Stimulated activated naive CD8-positive, alpha-beta T cell treated with anti-CD3 and anti-CD28 coated beads, Interleukin-15, amount 100 ng/mL, for 72 hours (primary cell): ENCODE measurements at places on chromosomes 2 and 18.

DNA sequence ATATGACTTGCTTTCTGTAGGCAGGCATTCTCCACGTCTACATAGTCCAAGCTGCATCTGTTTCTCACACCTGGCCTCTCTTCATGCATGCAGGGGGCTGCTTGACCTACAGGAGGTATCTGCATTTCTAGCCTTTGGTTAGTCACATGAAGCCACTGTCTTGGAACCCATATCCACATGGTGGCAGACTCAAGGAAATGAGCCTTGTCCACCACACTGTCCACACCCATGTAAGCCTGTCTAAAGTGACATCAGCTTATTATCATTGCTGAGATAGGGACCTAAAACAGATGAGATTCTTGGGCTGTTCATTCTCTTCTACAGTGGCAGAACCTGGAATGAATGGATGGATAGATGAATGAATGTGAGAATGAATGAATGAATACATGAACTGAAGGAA is 160.4 kb downstream of the DOCK10 start:
- no peak for DNase-seq

GRCh38 chr2:68333009-68333408 is 13.3 kb upstream of the CNRIP1 start:
- DNase-seq = no peak

DNA sequence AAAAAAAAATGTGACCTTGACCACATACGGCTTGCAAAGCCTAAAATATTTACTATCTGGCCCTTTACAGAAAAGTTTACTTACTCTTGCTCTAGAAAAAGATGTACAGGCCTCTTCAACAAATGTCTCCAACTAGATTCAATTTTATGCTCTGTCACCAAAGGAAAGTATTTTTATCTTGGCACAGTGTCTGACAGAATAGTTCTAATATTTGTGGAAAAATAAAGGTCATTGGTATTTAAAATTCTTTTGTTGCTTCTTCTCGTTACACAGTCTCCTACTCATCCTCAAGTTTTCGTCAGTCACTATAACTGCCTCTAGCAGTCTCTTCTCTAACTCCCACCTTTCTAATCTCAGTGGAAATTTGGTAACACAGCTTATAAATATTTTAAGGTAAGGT is 1.4 kb downstream of the RBKS start:
- no peak for DNase-seq

DNA sequence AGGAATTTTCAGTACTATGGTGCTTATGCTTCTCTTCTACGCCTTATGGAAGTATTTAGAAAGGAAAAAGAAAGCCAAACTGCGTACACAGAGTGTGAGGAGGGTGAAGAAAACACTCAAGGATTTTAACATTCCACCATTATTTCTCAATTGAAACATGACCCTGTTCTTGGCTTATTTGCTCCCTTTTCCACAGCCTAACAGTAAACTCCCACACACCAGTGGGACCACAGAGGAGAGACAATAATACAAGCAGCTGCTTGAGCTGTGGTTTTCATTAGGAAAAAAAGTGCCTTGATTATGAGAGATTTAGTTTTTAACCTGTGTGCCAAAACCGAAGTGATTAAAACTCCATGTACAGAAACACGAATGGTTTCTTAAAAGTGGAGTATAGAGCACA is 134.3 kb downstream of the MEP1B start:
- DNase-seq = no peak

DNA sequence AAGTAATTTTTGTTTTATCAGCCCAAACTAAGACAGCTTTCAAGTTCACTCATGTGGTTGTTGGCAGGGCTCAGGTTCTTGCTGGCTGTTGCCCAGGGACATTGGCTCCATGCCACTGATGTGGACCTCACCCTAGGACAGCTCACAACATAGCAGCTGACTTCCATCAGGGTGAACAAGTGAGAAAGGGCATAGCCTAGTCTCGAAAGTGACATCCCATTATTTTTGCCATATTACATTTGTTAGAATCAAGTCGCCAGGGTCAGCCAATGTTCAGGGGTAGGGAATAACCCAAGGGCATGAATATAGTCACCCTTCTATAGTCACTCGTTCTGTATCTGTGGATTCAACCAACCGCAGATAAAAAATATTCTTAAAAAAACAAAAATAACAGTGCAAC is 10.7 kb upstream of the CWC22 start:
- no peak for DNase-seq

DNA sequence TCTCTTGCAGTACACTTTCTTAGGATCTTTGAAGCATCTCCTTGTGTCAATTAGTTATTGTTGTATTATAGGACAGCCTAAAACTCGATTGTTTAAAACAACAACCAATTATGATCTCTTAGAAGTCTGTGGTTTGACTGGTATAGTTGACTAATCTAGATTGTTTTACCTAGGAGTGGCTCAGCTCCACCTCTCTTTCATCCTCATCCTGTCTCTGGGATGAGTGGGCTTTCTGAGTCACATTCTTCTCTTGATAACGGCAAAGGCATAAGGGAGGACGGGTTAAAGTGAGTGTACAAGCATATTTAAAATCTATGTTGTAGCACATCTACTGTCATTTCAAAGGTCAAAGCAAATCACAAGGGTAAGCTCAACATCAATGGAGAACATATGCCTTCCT is 102.3 kb upstream of the GULP1 start:
- DNase-seq = no peak

DNA sequence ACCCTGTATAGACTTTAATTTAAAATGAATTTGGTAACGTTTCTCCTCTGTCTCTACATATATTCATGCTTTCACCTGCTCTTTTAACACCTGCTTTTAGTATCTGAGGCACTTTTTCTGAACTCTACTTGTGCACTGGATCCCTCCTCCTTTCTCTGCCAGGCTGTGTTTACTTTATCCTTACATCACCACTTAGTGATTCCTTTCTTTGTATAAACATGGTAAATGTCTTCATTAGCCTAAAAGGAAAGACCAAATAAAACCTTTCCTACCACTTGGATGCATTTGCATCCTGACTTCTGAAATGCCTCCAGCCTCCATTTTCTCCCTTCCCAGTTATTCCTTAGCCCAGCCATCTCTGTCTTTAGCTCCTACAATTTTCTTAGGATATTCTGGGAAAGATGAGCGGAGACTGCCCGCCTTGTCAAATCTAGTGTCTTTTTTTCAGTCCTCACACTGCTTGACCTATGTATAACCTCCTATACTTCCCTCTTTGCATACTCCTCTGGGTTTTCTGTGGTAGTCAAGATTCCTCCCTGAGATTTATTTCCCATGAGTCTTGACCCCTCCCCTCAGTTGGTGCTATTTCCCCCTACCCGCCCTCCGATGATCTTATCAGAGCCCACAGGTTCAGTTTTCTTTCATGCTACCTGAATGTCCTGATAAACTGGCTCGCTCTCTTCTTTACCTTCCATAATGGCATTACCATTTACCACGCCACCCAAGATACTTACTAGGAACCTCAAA is 44.8 kb downstream of the REL start:
- no peak for DNase-seq

DNA sequence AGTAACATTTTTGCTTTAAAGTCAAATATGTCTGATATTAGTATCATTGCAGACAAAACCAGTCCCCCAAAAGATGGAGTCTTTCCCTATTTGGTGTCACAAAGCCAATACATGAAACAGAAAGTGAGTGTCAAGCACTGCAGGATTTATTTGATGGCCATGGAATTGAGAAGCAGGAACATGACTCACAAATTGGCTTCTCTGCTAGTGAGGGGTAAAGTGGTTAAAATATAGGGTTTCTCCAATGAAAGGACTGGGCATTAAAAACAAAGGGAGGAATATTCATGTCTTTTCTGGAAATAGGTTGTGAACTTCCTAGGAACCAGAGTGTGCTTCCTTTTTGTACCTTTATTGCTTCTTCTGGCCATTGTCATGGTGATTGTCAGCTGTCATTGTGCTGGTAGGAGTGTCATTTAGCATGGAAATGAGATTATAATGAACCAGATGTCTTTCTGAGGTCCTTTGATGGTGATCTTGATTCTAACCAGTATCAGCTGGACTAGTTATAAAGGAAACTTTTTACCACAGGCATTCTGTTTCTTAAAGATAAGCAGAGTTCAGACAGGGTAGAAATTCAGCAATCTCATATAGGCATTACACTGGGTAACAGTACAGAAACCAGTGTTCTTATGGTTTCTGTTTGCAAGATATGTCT is 4.1 kb downstream of the REG1B start:
- no peak for DNase-seq

- no peak for DNase-seq
Observed at GRCh38 chr2:38268691-38269327, 108.3 kb downstream of the ATL2 start.

DNA sequence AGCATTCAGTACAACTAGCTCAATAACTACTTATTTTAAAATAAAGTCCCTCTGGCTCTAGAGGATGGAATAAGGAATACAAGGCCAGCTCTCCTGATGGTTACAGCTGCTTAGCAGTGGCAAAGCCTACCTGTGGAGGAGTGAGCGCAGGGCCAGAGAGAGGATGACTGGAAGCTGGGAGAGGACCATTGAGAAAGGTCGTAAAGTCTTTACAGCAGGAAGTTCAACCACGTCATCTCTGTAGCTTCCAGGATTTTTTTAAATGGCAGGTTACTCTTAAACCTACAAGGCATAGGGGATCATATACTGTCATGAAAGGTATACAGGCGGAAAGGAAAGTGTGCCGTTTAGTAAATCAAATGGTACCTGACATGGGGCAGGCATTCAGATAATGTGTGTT is 26.3 kb downstream of the ANXA4 start:
- no peak for DNase-seq

- DNase-seq = no peak
Observed at GRCh38 chr18:654601-655000, 2.9 kb upstream of the TYMS start.

DNA sequence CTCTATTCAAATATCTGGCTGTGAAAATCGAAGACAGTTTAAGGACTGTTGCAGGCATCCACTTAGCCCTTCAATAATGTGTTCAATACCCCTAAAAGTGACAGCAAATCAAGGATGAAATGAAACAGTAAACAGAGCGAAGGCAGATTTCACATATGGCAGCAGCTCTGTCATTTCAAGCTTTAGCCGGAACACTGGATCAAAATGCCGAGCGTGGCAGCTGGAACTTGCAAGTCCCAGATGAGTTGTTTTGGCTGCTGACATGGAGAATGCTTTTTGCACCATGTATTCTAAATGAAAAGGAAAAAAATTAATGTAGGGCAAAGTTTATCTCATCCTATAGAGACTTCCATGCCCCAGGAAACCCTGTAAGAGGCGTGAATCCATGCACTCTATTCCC is 18.0 kb downstream of the LRRC30 start:
- no peak for DNase-seq

- peak; percentile 45 for DNase-seq
Observed at GRCh38 chr18:75210274-75211001, at the start of gene TSHZ1. Gene TSHZ1 (plus strand): TSS chr18:75210797. CDS start chr18:75211877, 1,080 bp downstream.

DNA sequence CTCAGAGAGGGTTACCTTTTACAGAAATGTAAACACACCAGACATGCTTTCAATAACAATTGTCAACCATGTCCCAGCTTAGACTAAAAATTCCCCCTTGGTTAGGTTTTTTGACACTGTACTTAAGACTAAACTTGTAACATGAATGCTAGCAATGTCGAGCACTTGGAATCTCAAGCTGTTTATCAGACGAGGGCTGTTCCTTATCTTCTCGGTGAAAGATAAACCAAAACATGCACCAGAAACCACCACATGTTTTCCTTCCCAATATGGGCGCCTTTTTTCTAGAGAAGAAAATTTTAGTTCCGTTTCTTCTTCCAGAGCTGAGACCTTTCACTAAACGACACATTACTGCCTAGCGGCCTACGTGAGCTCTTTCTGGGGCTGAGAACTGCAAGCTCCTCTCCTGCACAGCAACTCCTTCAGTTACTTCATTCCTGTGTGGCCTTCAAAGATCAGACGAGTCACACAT is 42.4 kb upstream of the ACKR3 start:
- no peak for DNase-seq

DNA sequence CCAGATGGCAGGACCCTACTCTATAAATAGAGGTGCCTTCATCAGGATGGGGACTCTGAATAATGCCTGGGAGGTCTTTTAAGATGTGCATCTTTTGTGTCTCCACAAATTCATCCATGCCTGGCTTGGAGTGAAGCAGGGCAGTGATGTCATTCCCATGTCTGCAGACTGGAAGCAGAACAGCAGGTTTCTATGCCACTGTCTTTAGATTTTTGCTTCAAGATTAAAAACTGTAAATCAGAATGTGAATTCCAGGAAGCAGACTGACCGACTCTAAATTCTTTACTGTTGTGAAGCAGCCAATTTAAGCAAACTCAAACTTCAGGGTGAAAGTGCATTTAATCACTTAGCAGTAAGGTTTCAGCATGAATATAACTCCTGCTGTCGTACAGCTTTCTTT is 159.3 kb downstream of the SCG2 start:
- DNase-seq = no peak

DNA sequence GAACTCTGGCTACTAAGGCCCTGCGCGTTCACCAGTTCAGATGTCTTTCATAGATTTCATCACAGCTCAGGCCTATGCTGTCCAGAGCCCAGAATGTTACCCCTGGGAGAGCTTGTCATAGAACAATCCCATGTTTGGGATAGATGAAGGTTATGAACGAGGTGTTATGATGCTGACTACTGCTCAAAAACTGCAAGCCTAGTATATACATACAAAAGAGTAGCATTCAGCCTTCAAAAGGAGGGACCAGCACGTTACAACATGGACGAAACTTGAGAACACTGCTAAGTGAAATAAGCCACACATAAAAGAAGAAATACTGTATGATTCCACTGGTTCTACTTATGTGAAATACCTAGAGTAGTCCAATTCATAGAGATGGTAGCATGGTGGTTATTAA is 401.9 kb downstream of the NBAS start:
- DNase-seq = no peak

DNA sequence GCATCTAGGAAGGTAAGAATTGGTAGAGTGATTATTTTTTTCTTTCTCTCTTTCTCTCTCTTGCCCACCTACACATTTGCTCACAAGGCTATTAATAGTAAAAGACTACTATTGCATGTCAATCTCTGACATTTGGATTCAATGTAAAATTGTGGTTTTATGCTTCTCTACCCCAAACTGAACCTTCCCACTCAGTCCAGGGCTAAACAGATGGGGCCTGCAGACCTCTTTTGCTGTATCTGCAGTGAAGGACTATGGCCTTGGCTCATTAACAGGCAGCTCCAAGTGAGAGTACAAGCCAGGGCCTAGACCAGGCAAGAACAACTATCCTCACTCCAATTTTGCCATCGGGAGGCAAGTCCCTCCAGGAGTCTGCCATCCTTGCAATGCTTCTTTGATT is 68.3 kb upstream of the ARL4C start:
- no peak for DNase-seq

DNA sequence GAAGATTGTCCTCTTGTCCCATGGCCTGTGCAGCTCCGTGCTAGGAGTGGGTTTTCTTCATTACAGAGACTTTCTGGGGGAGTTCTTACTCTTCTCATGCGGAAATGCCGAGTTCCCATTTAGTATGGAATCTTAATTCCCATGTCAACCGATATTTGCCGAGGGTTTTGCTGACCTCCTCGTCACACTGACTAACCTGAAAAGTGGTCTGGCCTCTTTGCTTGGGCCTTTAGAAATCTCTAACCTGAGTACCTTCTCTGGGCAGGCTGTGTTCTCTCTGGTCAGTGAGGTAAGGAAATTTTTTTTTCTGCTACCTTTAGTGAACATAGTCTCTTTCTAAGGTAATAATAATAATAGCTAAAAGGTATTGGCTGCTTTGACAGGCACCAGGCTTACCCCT is 10.9 kb upstream of the EML6 start:
- no peak for DNase-seq
